ENCODE measurements at places on chromosomes 1 and 21.

DNA sequence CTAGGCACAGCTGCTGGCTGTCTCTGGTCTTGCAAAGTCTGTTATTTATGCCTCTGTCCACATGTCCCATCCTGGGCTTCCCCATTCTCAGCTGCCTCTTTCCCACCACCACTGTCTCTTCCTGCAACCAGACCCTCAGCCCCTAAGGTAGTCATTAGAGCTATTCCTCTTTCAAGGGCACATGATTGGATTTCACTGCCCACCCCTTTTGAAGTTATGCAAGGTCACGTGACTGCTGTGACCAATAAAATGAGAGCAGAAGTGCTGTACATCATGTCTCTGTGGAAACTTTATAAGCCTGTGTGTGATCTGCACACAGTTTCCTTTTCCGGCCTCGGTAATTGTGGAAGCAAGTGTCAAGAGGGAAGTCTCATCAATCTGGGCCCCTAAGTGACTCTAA lies 136.6 kb upstream of the HMGB4 start:
- DNase-seq: no peak

DNA sequence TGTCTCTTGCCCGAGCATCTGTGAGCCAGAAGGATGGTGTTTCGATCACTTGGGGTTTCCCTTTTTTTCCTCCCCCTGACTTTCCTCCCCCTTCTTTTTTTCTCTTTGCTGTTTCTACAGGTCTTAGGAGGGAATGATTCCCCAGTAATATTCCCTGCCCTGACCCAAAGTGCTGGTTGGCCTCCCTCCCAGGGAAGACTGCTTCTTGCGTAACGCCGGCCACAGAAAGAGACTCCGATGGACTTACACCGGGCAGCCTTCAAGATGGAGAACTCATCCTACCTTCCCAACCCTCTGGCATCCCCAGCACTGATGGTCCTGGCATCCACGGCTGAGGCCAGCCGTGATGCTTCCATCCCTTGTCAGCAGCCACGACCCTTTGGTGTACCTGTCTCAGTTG lies 6.8 kb downstream of the RNF220 start:
- DNase-seq: no peak

GRCh38 chr1:221031458-221032203 lies 152.4 kb downstream of the HLX start:
- no peak for DNase-seq

- DNase-seq: no peak
Observed at GRCh38 chr1:231108516-231109302, 53.1 kb upstream of the TRIM67 start.

GRCh38 chr1:96355521-96355920 lies 366.1 kb upstream of the PTBP2 start:
- no peak for DNase-seq

DNA sequence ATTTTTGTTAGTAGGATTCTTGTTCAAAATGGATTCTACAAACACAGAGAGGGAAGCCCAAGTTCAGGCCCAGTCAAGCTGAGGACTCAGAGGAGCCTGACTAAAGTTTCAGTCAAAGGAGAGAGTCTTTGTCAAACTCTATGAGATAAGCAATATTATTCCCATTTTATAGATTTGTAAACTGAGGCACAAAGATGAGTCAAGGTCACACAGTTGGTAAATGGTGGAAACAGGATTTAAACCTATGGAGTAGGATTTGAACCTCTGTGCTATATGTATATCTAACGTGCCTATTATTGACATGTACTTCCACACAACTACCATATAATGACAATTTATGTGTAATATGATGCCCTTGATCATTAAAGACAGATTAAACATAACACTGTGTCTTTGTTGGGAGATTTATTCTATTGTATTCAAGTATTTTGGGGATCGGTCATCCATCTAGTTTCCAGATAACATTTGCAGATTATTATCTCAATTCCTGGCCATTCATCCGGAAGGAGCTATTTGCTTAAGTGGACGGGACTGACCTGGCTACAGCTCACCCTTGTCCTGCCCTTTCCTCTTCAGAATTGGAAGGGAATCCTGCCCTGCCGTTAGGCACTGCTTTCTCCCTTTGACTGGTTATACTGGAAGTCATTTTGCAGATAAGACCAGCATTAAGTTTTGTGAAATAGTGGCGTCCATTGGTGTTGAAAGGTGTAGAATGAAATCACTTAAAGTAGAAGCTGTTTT lies 86.1 kb upstream of the LMO4 start:
- no peak for DNase-seq

DNA sequence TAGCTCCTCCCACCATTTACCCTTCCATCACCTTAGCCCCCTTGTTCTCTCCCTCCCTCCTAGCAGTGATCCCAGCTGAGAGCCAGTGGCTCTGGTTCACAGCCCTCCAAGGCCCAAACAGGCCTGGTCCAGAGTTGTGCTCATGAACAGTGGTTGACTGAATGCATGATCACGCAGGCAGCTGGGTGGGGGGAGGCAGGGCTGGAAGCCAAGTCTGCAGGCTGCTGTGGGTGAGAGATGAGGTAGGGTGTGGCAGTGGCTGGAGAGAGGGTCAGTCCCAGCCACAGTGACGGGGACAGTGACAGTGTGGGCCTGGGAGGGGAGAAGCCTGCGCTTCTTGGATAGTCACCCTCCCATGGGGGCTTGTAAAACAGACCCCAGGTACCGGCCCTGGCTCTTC lies 22.2 kb downstream of the EPHA8 start:
- no peak for DNase-seq

DNA sequence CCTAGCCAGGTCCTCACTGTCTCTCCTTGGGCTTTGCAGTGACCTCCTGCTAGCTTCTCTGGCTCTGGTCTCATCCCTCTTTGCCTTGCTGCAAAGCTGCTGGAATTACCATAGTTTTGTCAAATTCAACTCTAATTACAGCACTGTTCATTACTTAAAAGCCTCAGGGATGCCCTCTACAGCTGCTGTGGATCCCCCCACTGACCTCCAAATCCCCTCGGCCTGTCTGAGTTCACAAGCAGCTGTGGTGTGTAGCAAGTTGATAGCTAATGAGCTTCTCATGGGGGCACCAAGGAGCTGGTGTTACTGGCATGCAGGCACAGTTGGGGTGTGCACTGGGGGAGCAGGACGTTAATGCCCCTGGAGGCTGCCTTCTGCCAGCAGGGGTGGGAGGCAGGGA lies 24.8 kb downstream of the NIPAL3 start:
- no peak for DNase-seq

DNA sequence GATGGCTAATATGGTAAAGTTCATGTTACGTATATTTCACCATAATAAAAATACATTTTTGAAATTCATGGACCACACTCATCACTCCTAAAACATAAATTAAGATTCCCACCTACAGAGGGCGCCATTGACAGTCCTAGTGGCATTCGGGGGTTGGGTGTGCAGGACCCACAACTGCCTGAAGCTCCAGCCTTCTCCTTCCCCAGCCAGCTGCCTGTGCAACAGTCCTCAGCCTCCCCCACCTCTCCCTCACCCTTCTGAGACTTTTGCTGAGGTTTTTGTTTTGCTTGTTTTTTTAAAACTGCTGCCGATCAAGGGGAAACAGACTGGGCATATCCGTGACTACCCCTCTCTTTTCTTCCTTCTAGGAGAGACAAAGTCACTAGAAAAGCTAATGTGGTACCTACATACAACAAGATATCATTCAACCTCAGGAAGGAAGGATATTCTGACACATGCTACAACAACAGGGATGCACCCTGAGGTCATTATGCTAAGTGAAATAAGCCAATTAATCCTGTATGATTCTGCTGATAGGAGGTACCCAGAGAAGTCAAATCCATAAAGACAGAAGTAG lies 9.2 kb upstream of the EVA1C start:
- DNase-seq: peak; percentile 69

All from activated CD4-positive, alpha-beta T cell treated with anti-CD3 and anti-CD28 coated beads for 48 hours (primary cell).